ENCODE measurements at places on chromosomes 7 and 10.

- peak; percentile 96 for DNase-seq
These were observed at the start of gene COX19 for GRCh38 chr7:974820-975681. Gene COX19, minus strand, starts transcription at chr7:975549. Its CDS starts 40 bp downstream, at chr7:975509.

DNA sequence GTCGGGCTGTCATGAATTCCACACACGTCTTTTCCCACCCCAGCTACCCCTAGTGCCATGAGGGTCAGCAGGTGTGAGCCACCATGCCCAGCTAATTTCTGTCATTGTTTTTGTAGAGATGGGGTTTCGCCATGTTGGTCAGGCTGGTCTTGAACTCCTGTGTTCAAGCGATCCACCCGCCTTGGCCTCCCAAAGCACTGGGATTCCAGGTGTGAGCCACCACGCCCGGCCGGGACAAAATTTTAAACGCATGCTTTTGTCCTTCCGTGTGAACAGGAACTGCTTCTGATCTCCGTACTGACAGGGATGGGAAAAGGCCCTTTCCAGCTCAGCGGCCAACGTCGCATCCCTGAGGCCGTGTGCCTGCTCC lies 15.6 kb upstream of the ZFAND2A start:
- DNase-seq = no peak

GRCh38 chr7:38178695-38179344 lies 775 bp downstream of the STARD3NL start:
- peak; percentile 51 for DNase-seq

DNA sequence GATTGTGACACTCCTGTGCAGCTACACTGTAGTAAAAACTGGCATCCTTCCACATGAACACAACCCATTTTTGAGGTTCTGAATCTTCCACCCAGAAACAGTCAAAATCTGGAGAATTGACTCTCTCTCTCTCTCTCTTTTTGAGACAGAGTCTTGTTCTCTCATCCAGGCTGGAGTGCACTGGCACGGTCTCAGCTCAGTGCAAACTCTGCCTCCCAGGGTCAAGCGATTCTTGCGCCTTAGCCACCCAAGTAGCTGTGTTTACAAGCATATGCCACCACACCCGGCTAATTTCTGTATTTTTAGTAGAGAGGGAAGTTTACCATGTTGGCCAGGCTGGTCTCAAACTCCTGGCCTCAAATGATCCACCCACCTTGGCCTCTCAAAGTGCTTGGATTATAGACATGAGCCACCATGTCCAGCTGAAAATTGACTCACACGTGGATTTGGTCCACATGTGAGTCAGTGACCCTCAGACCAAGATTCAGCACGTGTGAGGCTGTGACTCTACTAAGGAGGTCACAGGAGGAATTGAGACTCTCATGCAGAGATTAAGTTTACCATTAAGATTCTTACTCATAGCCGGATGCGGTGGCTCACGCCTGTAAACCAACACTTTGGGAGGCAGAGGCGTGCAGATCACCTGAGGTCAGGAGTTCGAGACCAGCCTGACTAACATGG lies 12.1 kb upstream of the ZNF107 start:
- peak; percentile 31 for DNase-seq

GRCh38 chr7:134907000-134907399 lies 79.3 kb upstream of the AGBL3 start:
- DNase-seq = no peak

DNA sequence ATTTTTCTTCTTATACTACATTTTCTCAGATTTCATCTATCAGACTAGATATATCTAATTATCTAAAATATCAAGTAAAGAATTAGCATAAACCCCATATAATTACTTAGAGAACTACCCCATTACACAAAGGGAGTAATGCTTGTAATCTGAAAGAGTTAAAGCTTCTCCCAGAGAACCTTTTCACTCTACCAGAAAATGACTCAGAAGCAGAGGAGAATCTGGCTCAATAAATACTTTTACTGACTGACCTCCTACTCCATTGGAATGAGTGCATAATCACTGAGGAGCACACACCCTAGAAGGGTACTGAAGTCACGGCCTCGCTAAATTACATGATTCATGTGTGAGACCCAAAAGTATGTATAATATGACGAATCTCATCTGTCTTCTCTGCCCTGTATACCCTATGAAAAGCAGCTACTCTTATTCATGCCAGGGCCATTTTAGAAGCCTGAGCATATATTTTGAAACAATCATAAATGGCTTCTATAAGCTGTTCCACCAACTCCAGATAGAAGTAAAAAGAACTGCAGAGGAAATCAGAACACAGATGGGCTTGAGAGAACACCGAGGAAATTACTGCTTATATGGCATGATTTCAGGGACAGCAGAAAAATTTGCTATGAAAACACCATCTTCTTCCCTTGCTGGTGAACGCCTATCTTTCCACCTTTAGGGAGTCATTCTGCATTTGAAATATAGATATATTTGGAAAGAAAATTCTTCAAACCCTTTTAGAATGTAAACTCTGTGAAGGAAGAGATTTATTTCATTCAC lies 32.7 kb downstream of the DNMBP start:
- DNase-seq = peak; percentile 44

GRCh38 chr7:2628130-2628482 lies 3.7 kb upstream of the TTYH3 start:
- no peak for DNase-seq

DNA sequence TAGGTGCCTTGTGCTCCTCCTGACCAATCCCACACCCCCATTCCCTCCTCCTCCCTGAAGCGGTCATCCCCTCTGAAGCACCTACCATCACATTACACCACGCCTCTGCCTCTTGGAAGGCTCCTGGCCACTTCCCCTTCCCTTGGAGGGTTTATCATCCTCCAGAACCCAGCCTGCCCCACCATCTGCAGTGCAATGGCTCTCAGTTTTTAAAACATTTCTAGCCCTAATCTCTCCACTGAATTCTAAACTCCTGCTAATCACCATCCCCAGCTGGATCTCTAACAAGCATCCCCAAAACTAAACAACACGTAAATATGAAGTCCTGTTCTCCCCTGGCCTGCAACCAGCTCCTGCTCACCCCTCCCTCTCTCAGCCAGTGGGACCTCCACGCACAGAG lies 70.6 kb downstream of the PIP4K2A start:
- no peak for DNase-seq

DNA sequence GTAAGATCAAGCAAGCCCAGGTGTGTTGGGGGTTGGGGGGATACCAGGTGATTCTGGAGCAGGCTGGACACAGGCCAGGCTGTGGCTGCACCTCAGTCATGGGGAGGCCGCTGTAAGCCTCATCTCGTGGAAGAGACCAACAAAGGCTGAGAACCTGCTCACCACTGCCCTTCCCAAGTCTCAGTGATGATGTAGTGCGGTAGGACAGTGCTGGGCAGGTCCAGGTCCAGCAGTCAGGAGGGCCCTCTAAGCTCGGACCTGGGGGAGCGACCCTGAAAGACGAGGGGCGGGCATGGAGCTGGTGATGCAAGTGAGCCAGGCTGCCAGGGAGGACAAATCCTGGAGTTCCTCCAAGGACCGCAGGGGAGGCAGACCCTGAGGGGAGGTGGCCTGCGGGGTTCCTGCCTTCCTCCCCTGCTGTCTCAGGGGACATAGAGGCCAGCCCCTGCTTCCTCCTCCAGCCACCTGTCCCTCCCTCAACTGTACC lies 3.3 kb upstream of the PWWP2B start:
- no peak for DNase-seq

- DNase-seq = no peak
These were observed 101.4 kb downstream of the ZNF365 start for GRCh38 chr10:62475551-62475950.

DNA sequence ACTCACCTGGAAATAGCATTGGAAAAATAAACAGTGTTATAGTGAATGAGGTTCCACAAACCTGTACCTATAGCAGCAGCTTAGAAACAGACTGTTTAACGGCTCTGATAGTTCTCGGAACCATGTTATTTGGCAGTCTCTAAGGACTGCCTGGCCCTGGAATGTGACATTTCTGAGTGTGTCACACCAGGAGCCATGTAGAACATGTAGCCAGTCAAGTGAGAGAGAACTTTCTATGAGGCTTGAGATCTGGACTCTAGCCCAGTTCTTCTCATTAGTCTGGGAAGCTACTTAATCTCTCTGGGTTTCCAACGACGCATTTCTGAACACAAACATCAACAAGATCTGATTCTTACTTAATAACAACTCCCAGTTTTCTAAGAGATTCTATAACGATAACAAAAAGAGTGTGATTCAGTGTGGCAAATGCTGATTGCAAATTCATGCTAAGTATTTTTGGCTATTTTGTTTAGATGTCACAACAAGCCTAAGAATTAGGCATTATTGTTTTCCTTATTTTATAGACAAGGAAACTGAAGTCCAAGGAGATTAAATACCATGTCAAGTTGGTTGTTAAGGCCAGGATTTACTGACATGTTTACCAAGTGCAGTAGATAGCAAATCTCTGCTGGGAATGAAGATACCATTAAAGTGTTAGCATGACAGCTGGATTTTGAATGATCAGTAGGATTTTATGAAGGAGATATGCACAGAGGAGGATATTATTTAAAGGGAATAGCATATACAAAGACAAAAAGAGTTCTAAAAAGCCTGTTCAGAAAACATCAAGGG lies 47.2 kb downstream of the APBB1IP start:
- DNase-seq = no peak

DNA sequence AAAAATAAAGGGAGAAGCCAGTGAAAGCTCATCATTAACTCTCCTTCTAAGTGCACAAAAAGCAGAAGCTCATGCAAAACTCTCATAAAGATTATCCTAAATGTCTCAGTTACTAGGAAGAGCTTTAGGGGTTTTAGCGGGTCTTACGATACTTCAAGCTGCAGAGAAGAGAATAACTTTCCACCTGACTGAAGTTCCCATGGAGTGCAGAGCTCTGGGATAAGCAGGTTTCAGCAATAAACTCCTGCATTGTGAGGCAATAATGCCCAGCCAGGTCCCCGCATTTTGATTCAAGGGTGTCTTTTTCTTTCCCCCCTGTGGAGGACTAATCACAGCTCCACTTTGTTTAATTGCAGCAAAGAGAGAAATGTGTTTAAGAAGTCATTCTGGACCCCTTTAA lies 241.9 kb upstream of the SP8 start:
- no peak for DNase-seq

- no peak for DNase-seq
These were observed 28.4 kb upstream of the CDK13 start for GRCh38 chr7:39921506-39922175.

- no peak for DNase-seq
These were observed 25.0 kb downstream of the SPAG6 start for GRCh38 chr10:22370320-22370719.

GRCh38 chr7:131883769-131884168 lies 327.3 kb upstream of the PODXL start:
- no peak for DNase-seq

DNA sequence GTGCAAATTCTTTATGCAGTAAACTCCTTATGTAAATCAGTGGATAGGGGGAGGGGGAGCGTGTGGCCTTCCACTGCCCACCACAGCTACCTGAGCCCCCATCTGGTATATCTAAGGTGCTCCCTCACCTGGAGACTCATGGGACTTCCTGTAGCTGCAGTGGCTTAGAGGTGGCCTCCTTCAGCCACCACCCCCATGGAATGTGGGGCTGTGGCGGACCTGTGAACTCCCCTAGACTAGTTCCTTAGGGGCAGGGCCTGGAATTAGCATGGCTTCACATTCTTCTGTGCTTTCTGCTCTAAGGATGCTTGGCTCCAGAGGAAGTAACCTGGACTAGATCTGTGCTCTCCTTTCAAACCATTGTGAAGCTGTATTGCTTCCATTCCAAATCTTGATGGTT lies 550.5 kb upstream of the COBL start:
- no peak for DNase-seq

DNA sequence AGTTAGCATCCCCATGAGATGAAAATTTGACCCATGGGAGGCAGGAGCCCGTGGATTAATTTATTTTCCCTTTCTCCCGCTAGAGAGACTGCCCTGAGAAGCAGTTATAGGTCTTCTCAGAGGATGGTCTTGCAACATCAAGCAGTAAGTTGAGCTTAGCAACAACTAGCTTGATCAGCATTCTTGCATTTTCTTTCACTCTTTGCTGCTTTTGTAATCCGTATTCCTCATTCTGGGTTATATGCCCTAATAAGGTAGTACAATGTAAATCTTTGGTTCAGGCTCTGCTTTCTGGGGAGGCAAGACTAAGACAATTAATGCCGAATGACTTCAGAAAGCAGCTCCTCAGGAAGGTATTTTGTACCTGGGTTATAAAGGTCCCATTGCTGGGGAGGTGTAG lies 146.8 kb downstream of the FZD1 start:
- DNase-seq = peak; percentile 45

DNA sequence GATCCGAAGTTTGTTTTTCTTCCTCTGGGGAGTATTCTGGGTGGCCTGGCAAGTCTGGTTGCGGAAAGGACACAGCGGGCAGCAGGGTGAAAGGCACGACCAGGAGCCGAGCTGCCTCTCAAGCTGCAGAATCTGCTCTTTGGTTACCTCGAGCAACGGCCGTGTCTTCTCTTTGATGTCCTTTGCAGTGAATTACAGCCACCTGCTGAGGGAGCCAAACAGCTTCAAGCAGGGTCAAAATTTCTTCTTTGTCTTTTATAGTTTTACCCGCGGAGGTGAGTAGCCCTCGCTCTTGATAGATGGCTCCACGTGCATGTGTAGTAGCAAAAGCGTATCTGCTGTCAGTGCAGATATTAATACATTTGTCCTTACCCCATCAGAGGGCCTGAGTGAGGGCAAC lies 177.3 kb upstream of the MBL2 start:
- no peak for DNase-seq

DNA sequence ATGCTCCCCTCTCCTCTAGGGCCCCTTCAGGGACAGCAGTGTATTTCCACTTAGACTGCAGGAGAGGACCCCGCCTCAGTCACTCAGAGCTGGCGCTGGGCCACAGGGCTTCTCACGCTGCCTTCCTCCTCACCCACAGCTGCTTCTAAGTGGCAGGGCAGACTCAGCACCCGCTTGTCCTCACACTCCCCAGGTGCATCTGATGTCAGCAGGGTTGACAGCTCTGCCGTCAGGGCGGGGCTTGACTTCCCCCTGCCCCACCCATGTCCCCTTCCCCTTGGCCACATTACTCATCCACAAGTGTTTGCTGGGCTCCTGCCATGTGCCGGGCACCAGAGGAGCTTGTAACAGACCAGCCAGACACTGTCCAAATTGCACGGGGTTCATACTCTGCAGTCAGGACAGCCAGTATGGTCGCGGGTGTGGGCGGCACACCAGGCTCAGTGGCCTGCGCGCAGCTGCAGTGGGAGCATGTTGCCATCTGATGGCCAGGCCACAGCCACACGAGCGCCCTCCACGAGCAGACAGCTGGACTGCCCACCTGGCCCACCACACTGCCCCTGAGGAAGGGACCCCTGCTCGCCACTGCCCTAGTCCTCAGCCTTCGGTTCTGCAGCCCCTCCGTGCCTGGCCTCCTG lies 29.3 kb upstream of the TTYH3 start:
- DNase-seq = no peak

- peak; percentile 81 for DNase-seq
These were observed 78.7 kb upstream of the C1GALT1 start for GRCh38 chr7:7103343-7104313.

DNA sequence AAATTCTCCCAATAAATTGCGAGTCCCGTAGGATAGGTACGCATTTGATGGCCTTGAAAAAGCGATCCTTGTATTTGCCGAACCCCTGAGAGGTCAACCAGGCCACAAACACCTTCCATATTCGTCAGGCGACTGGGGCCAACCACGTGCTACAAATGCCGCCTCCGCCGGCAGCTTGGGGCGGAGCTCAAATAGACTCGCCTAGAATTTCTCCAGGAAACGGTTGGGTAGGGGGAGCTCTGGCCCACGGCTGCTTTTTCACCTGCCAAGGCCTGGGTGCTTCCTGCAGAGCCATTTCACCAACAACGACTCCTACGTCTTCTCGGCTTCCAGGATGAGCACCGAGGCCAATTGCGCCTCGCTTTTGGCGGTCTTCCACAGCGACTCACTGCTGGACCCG lies 53.4 kb upstream of the KIF5B start:
- no peak for DNase-seq

All from Karpas-422 (cell line).